ENCODE measurements at places on chromosomes 7 and 10.

- no peak for DNase-seq
Measured at GRCh38 chr7:28588602-28589001, 176.3 kb downstream of the CREB5 start.

- DNase-seq: no peak
Measured at GRCh38 chr10:101938305-101939007, 94.9 kb upstream of the KCNIP2 start.

GRCh38 chr7:88218836-88219605 is 817 bp downstream of the SRI start:
- DNase-seq: no peak

GRCh38 chr7:40836218-40836617 is 701.4 kb downstream of the SUGCT start:
- DNase-seq: no peak

GRCh38 chr7:29859524-29860185 is 53.3 kb downstream of the WIPF3 start:
- DNase-seq: no peak

DNA sequence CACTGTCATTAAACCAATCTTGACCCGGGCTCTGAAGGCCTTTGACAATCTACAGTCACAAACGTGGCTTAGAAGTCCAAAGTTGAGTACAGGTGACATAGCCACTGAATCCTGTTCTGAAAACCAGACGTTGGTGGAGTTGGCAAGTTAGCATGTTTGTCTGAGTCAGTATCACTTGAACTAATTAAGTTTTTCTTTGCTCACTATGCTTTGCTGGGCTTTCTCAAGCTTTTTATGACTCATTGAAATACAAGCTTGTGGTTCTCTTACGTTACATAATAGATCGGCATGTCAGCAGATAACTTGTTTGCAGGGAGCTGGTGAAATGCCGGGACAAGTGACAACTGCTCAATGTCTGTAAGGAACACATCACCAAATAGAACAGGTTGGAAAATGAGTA is 53.8 kb downstream of the ARL5B start:
- DNase-seq: no peak

- DNase-seq: no peak
Measured at GRCh38 chr10:65033957-65034356, 1512.8 kb downstream of the REEP3 start.

DNA sequence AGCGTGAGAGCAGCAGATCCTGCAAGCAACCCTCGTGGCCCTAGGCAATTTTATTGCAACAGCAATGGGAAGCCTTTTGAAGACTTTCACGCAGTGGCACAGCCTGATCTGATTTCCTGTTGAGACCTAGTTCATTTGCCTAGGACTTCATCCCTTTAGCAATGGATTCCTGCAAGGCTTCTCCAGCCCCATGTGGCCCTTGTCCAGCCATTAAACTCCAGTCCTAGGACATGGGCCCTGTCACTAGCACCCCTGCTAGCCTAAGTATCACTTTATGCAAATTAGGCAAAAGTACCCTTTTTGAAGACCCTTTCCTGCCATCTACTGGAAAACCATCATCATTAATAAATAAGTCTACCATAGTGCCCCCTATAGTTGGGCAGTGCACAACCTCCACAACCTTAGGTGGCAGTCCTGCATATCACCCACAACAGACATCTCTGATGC is 379.4 kb downstream of the GALNT17 start:
- no peak for DNase-seq

DNA sequence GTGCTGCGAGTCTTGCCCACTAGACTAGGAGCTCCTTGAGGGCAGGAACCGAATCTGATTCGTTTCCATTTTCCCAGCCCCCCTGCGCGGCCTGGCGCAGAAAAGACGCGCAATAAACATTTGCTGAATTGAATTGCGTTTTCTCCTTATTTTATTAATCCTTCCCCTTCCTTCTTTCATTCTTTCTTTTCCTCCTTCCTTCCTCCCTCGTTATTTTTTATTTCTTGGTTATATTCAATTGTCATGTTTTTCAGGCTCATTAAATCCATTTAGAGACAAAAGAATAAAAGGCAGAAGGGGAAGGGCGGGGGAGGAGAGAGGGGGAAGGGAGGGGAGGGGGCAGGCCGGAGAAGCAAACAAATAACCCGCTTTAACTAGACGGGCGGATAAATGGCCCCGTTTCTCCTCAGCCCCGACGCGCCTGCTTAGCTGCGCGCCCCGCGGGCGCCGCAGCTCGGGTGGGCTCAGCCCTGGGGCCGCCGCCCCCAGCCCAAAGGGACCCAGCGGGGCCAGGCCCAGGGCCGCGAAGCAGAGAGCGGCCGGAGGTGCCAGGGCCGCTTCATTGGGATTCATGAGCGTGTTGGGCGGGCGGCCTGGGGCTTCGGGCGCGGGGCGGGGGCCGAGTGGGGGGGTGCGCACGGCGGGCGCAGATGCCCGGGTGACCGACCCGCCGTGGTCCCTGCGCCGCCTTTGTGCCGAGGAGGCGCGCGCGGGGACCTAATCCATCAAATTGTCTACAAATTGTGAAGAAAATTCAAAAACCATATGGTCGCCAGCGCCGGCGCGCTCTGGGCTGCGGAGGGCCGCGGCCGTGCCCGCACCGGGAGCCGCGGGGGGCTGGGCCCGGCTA is 5.0 kb downstream of the LBX1 start:
- no peak for DNase-seq

GRCh38 chr10:26682931-26683330 is 14.6 kb upstream of the PDSS1 start:
- DNase-seq: no peak

GRCh38 chr10:124232686-124233545 is 139.5 kb upstream of the CHST15 start:
- DNase-seq: no peak

GRCh38 chr7:70353946-70354335 is 755.7 kb downstream of the AUTS2 start:
- no peak for DNase-seq

GRCh38 chr10:132746801-132747625 is 38.9 kb downstream of the NKX6-2 start:
- DNase-seq: no peak

DNA sequence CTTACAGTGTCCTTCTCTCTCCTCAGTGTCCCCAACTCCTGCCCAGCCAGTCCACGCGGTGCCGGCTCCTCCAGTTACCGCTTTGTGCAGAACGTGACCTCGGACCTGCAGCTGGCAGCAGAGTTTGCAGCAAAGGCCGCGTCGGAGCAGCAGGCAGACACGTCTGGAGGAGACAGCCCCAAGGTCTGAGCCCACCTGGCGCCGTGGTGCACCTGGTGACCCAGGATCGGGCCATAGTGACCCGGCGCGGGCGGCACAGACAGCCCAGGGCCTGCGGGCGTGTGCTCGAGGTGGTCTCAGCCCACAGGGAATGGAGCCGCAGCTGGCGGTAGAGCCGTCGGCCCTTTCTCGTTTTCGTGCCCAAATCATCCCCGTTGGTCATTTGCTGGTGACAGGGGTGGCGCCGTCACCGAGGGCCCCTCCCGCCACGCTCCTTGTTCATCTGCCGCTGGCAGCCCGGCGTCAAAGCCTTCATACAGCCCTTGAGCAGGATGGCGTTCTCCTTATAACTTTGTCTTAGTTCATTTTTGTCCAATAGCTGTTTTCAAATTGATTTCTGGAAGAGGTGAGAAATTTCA is 20.9 kb upstream of the AP5Z1 start:
- DNase-seq: no peak

GRCh38 chr7:122412883-122413282 is 108.3 kb upstream of the FEZF1 start:
- DNase-seq: no peak

Measured in cortex of kidney (tissue), 1 donor.